ENCODE measurements at places on chromosomes 12 and 14.

DNA sequence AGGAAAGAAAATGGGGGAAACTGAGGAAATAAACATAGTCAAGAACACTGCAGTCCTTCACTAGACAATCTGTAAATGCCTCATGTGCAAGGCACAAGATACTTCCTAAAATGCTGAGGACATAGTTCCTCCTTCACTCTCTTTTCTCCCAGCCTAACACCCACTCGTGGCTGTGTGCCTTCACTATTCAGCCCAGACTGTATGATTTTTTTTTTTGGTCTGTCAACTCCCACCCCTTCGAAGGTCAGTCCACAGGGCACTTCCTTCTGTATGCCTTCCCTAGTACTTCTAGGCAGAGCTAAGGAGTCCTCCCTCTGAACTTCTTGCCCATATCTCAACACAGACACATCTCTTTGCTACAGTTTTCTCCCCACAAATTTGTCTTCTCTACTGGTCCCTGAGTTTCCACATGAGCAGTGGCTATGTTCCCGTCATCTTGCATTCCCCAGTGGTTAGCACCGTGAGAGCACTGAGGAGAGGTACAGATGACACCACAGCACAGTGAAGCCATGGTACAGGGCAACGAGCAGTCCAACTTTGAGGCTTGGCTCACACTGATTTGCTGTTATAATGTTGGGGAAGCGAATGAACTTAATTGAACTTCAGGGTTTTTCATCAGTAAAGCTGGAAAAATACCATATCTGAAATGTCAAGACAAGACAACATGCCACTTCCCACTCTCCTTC, 24.1 kb upstream of the SYCP3 start:
- no peak for DNase-seq

DNA sequence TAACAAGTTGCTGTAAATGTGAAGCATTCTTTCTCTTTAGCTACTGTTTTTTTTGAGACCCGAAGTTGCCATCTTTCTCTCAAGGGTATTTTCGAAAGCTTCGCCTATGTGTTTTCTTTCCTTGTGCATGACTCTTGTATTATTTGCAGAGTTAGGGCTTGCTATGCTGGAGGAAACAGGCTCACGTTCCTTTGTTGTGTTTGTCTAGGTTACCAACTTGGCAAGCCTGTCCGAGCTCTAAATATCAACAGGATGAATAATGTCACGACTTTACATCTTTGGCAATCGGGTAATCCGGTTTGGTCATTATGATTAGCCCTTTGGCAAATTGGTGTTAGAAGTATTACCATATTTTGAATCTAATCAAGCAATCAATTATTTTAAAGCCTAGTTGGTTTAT, 15.9 kb upstream of the ATP6V0A2 start:
- DNase-seq: no peak

DNA sequence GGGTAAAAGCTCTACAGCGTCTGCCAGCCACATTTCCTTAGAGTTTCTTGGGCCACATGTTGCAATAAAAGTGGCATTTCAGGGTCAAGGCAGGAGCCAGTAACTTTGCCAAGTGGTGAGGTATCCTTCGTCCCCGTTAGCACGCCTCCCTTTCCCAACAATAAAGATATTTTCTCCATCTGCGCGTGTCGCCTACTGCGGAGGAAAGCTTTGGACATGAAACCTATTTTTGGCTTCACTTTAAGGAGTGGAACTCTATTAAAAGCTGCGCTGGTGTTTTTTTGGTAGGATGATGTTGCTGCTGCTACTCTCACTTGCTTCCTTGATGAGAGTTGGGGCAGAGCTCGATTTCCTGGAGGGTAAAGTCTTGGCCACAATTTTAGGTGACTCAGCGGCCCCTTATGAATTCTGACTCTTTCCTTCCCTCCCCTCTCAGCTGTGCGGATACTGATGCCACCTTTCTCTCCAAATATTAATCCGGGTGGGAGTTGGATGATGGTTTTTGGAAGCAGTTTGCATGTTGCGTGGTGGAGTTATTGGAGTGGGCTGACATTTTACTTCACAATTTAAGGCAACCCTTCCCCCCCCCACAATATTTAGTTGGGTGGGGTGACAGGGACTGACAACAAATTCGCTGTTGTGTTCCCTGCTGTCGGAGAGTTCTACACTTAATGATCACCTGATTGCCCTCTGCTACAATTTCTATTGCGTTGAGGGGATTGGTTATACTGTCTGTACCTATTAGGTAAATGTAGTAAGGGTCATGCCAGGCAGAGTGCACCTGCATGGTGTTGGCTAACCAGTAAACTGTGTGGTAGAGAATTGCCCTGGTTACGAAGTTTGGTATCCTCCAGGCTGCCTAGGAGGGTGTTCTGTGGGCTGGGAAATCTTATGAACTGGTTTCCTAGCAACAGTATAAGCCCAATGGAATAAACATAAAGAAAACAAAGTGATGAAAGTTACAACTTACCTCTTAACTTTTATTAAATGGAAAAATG, 1.1 kb downstream of the CCDC91 start:
- no peak for DNase-seq

DNA sequence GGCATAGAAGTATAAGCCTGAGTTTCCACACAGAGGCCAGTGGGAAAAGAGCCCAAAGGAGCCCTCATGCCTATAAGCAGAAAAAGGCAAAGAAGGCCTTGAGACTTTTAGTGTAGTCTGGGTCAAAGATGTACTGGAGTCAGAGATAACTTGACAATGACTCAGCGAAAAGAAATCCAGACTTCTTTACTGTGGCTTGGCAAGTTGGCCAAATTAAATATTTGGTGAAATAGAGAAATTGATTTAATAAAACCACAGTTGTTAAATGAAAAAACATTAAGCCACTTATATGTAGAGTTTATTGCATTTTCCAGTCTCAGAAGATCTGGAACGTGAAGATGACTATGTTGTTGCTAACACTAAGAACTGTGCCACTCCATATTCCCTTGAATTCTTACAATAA, 105.1 kb downstream of the TMTC3 start:
- DNase-seq: no peak

GRCh38 chr14:32367516-32367915, 38.4 kb downstream of the AKAP6 start:
- DNase-seq: no peak

- DNase-seq: no peak
Observed at GRCh38 chr12:47753021-47754001, 5.4 kb downstream of the RAPGEF3 start.

Data from forelimb muscle (tissue), 1 donor.